ENCODE measurements at places on chromosomes 5 and 9.

- DNase-seq: no peak
These were observed 41.3 kb upstream of the CEP72 start for GRCh38 chr5:570886-571285.

- no peak for DNase-seq
These were observed 87.3 kb downstream of the LIFR start for GRCh38 chr5:38468978-38469706.

- DNase-seq: peak; percentile 76
These were observed 96.8 kb downstream of the RAPGEF6 start for GRCh38 chr5:131538177-131538593.

GRCh38 chr5:4206127-4206526, 610.5 kb downstream of the IRX1 start:
- no peak for DNase-seq

DNA sequence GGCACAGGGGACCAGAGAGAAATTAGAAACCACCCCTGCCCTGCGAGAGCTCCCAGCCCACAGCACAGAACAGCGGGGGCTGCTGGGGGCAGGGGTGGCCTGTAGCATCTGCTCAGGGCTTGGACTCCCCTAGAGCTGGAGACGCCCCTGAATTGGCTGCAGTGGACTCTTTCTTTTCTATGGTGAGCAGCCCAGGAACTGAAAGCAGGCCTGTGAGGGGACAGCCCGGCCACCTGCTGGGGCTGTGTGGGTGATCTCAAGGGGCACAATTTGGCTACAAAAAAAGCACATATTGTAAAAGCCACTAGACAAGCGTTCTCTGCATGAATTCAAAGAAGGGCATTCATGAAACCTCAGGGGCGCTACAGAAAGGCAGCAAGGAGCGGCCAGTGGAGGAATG, 57.5 kb upstream of the ICE1 start:
- DNase-seq: no peak

GRCh38 chr5:392431-392988, 50.5 kb upstream of the EXOC3 start:
- DNase-seq: peak; percentile 98
